Stimulated activated CD8-positive, alpha-beta memory T cell treated with anti-CD3 and anti-CD28 coated beads, Interleukin-15, amount 100 ng/mL, for 4 hours (primary cell): ENCODE measurements at places on chromosomes 13 and 19.

DNA sequence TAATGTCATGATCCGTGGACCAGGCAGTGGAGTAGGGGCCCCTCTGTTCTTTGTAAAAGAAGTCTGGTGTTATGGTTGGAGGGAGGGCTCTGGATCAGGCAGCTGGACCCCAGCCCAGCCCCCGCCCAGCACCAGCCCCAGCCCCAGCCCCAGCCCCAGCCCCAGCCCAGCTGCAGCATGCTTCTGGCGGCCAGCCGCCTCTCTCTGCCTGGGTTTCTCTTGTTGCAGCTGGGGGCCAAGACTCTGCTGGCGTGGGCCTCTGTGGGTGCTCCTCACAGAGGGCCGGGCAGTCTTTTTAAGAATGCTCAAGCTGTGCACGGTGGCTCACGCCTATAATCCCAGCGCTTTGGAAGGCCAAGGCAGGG lies 17.9 kb downstream of the DOT1L start:
- no peak for DNase-seq

GRCh38 chr19:10334588-10335351 lies 1.4 kb upstream of the RAVER1 start:
- no peak for DNase-seq

GRCh38 chr13:40776681-40777165 lies 5.7 kb upstream of the MRPS31 start:
- peak; percentile 56 for DNase-seq

DNA sequence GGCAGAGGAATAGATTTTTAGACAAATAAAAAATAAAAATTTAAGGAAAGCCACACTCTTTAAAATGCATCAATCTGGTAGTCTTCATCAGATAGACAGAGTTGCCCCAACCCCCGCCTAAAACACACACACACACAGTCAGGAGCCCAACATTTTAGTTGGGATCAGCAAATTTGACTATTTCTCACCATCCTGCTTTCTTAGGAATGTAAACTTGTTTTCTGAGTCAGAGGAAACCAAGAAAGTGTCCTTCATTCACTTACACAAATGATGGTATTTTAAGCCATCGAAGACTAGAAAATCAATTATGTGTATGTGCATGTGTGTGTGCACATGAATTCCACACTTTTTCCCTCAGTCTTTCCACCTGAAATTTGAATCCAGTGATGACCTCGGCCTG lies 1657.5 kb downstream of the SLITRK1 start:
- DNase-seq = no peak

GRCh38 chr19:33406521-33407139 lies 33.1 kb downstream of the CEBPG start:
- peak; percentile 34 for DNase-seq
